ENCODE measurements at places on chromosomes 1 and 21.

DNA sequence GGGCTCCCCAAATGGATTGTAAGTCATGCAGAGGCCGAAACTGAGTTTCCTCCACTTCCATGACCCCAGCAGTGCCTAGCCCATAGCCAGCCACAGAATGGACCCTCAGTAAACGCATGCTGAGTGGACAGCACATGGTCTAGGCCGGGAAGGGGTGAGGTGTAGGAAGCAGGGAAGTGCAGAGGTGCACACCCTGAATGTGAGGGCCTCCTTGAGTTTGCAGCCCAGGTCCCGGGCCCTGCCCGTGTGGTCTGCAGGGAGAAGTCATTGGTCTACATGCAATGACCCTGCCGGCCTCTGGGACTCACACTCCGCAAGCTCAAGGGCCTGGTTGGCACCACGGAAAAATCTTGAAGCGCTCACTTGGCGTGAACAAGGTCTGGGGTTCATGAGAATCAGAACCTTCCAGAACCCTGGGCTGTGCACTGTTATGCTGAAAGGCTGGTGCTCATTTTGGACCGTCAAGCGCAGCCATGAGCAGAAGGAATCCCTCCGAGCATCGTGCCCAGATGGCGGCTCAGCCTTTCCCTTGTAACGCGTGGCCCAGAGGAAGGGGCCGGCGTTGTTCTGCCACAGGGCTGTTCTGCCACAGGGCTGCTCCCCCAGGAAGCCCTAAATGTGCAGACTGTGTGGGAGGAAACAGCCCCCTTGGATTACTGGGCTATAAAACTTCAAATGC lies 66.4 kb downstream of the PSMG1 start:
- DNase-seq: no peak

DNA sequence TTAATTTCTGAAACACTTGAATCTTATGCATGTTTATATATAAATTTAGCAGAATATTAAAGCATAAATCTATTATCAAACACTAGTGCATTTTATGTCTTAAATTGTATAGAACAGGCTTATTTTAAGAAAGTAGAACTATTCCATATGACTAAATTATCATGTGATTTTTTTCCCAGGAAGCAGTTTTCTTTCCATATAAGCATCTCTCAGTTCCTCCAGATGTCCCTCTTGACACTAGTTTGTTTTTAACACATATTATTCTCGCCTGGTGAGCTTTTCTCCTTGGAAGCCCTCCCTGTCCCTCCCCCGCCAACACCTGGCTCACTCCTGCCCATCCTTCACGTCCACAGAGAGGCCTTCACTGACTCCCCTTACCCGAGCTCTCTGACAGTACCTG lies 48.3 kb upstream of the BCAR3 start:
- no peak for DNase-seq

- DNase-seq: no peak
These were observed 15.9 kb upstream of the POGZ start for GRCh38 chr1:151475175-151475574.

- DNase-seq: peak; percentile 30
These were observed 351.3 kb upstream of the RUNX1 start for GRCh38 chr21:35400233-35400939.

DNA sequence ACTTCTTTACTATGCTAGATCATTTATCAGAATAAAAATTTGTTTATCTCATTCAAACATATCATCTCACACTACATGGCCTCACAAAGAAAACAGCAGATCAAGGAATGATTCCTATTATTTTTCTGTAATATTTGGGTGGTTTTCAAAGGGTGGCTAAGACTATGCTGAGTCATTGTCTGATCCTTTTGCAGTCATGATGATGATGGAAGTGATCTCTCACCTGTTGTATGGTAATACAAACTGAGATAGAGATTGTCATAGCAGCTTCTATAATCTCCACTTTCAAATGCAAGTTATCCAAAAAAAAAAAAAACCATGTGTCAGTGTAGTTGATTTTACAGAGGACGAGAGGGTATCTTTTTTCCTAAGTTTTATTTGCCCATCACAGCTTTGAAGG lies 37.2 kb upstream of the GBP5 start:
- DNase-seq: no peak

DNA sequence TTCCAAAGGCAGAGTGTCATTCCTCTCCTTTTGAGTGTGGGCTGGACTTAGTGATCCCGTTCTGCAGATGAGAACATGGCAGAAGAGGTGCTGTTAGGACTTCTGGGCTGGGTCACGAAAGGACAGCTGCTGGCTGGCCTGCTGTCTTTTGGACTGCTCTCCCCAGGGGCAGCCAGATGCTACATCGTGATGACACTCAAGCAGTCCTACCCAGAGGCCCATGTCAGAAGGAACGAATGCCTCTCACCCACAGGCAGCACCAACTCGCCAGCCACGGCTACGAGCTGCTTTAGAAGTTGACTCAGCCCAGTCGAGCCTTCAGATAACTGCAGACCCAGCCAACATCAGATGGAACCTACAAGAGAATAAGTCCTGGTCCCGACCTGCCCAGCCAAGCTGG lies 156.5 kb downstream of the KCNJ6 start:
- DNase-seq: no peak

GRCh38 chr1:34379911-34380310 lies 203.2 kb downstream of the C1orf94 start:
- DNase-seq: no peak

Measured in iPS DF 19.7 (cell line).